ENCODE measurements at places on chromosomes 1 and 21.

- DNase-seq, result no peak
Measured at GRCh38 chr21:43305336-43305665, 121.6 kb downstream of the SIK1 start.

- DNase-seq, result no peak
Measured at GRCh38 chr1:244322791-244323521, 128.8 kb downstream of the ADSS2 start.

- no peak for DNase-seq
Measured at GRCh38 chr1:160827418-160827817, 31.4 kb downstream of the LY9 start.

DNA sequence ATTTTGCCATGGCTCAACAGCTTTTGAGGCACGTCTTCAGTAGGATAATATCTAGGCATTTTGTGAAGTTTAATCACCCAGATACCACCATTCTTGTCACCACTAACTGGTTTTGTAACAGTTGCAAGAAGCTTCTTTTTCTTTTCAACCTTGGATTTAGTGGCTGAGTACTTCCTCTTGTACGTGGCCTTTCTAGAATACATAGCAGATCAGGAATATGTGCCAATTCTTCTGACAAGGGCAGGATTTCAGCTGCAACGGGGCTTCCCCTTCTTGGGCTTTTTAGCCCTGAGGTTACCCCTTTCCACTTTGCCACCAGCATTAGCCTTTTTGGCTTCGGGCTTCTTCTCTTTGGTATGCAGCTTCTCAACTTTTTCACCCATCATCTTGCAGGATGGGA is 79.3 kb upstream of the WARS2 start:
- no peak for DNase-seq

GRCh38 chr1:202540014-202540413 is 170.2 kb downstream of the SYT2 start:
- DNase-seq, result no peak

DNA sequence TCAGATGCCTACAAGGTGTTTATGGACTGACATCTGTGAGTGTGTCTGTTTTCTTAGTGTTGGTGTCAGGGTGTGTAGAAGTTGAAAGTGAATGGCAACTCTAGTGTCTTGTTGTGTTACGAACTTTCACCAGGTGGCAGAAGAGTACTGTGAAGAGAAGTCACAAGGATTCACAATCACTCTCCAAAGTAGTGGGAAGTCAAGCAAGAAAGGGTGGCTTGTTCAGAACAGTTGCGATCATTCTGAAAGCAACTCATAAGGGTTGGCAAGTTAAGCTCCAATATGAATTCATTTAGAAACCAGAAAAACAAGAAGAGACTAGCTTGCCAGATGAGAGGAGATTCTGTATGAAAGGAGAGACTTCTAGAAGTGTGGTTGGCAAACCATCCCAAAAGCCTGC is 86.1 kb downstream of the FASLG start:
- no peak for DNase-seq

DNA sequence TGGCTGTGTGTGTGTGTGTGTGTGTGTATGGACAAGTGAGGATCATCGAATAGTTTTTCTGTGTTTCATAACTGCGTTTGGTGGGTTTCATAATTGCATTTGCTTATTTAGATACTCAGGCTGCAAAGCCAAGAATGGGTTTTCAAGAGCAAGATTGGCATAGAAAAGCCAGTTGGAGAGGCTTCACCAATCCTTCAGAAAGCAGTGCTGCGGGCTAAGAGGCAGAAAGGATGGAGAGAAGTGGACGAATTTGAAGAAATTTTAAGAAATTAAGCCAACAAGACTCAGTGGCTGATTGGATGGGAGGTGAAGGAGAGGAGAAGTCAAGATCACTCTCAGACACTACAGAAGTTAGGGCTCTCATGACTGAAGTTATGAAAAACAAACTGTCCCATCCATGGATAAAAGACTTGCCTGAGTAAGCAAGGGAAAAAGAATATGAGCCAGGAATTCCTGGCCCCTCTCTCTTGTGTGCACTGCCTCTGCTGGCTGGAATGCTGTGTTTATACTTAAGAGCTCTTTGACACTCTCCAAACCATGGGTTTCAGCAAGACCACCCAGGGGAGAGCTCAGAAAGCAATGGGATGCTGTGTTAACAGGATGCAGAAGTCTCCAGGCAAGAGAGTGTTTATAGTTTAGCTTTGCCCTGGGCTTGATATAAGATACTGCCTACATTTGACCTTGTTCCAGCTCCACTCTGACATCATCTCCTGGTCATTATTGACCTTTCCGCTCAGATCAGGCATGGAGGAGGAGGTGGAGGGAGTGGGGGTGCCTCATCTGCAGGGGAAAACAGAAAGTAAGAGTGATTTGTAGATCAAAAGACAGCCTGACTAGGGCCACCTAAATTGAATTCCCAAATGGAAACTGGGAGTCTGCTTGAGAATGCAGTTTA is 232.0 kb upstream of the PLXNA2 start:
- no peak for DNase-seq

DNA sequence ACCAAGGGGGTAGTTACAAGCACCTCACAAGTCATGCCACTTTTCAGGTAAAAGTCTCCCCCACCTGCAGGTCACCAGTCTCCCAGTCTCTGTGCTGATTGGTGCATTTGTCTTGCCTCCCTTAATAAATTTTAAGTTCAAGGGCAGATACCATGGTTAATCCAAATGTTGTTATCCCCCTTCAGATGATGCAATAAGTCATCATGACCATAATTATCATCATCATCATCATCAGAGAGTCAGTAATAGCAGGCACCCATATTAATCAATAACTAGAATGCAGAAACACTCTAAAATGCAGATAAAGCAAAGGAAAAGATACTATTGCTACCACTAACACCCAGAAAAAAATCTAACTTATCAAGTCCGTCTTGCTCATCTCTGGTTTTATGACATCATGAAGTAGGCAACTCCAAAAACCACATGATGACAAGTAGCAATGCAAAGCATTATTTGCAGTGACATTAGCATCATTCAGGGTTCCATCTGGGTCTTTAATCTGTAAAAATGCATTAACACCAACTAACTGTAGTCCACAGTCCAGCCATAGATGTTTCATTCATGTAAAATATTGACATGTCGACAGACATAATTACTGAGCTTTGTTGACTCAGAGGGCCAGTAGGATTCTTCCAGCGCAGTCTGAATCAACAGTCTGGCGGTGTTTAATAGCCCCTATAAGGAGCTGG is 492.0 kb upstream of the RUNX1 start:
- no peak for DNase-seq

- DNase-seq, result no peak
Measured at GRCh38 chr1:34140011-34140676, 24.9 kb downstream of the CSMD2 start.

DNA sequence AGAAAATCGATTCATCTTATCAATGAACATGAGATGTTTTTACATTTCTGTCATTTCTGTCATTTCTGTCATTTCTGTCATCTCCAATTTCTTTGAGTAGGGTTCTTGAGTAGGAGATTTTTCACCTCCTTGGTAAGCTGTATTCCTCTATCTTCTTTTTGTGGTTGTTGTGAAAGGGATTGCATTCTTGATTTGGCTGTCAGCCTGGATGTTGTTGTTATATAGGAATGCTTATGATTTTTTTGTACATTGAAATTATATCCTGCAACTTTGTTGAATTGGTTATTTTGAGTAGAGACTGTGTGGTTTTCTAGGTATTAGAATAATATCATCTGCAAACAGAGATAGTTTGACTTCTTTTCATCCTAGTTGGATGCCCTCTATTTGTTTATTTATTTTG is 1233.7 kb downstream of the PLA2G4A start:
- DNase-seq, result no peak

GRCh38 chr1:172359491-172359999 is 60.9 kb upstream of the C1orf105 start:
- no peak for DNase-seq

- DNase-seq, result peak; percentile 59
Measured at GRCh38 chr1:172818841-172819527, 160.1 kb downstream of the FASLG start.

GRCh38 chr1:235317168-235317567 is 10.8 kb downstream of the ARID4B start:
- DNase-seq, result no peak

DNA sequence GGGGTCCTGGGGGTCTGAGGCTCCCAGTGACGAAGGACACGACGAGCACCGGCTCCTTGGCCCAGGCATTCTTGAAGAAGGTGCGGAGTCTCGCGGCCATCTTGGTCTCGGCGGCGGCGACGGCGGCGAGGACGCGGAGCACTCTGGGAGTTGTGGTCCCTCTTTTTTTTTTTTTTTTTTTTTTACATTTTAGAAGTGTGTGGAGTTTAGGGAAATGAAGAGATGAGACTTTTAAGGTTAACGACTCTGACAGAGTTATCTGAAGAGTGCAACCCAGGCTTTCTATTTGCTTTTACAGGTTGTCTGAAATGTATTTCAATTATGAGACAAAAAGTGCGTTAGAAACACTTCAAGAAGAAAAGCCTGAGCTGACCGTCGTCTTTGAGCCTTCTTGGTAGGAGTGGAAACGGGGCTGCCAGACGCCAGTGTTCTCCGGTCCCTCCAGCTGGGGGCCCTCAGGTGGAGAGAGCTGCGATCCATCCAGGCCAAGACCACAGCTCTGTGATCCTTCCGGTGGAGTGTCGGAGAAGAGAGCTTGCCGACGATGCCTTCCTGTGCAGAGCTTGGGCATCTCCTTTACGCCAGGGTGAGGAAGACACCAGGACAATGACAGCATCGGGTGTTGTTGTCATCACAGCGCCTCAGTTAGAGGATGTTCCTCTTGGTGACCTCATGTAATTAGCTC is 9.7 kb downstream of the OR2B11 start:
- no peak for DNase-seq

GRCh38 chr21:43268086-43268803 is 99.4 kb downstream of the CRYAA start:
- no peak for DNase-seq

GRCh38 chr1:48889082-48889481 is 112.4 kb upstream of the BEND5 start:
- no peak for DNase-seq

- no peak for DNase-seq
Measured at GRCh38 chr1:219330669-219331068, 157.0 kb downstream of the LYPLAL1 start.

DNA sequence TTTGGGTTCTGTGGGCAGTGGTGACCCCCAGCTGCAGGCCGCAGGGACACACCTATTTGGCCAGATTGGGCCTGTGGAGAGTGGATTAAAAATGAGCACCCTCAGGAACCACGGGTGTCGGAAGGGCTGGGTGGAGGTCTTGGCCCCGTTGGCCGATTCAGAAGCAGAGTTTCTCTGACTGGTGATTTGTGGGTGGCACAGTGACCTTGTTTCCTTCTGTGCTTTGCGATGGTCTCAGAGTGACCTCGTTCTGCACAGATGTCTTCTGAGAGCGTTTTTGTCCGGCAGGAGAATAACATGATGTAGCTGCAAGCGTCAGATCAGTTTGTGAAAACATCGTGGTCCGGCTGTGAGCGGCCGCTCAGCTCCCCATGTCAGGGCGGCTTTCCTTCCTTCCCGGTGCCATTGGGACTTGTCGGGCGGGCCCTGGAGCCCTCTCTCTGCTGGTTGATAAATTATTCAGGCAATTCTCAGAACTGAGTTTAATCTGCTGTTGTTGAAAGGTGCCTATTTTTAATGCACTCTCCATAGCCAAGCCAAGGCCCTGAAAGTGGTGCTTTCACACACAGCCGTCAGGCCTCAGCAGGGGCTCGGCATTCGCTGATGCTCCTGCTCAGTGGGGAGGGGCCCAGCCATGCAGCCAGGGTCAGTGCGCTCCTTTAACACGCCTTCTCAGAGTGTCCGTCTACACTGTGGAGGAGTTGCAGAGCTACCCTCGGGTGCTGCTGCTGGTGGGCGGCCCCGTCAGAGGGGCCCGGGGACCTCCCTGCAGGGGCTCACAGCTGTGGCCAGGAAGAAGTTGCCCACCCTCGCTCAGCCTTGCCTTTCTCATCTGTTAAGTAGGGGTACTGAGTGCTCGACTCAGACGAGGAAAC is 26.8 kb downstream of the TRPM2 start:
- DNase-seq, result no peak
